Spinal cord (tissue), 10 donors: ENCODE measurements at places on chromosomes 12 and 14. TPM values are rescaled to one million over a fixed set of nuclear protein-coding genes. Genes with fewer than 3 reads are reported as not detected.

- no peak for DNase-seq
Observed at GRCh38 chr12:111756681-111757080, 10.1 kb upstream of the ALDH2 start.

- DNase-seq, result no peak
Observed at GRCh38 chr14:78701246-78701645, 531.1 kb downstream of the NRXN3 start.

DNA sequence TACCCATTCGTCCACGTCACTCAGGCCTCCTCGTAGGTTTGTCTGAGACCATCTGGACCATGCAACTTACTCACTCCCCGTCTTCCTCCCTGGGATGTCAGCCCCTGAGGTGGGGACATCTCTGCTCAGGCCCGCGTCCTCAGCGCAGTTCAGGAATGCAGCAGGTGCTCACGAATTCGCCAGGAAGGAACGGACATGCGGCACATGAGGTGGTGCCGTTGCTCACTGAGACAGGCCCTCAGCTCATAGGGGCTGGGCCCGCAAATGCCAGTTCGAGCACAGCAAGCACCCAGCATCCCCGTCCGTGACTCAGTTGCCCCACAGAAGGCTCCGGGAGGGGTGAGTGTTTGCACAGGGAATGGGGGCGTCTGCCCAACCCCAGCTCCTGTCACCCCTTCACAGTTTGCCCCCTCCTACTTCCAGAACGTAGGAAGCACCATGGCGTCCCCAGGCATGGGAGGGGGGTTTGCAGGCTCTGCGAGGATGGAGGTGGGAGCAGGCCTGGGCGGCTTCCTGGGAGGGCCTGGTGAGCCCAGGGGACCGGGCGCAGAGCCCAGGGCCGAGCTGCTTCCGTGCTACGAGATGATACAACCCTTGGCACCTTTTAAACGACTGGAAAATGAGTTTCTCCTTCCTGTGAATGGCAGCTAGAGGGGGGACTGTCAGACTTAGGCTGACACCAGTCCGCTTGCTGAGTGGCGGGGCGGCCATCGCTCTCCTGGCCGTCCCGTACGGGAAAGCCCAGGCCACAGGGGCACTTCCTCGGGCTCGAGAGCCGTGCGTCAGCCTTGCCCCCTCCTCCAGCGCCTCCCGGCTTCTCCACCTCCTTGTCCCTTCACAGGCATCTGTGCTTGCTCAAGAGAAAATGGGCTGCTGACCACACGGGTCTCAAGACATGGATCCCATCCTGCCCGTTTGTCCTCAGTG lies 6.9 kb downstream of the GALNT9 start:
- no peak for DNase-seq

The TAS2R43 gene
- 0.63 TPM for polyA plus RNA-seq

The PDE3A gene
- 11.9 TPM for polyA plus RNA-seq

DNA sequence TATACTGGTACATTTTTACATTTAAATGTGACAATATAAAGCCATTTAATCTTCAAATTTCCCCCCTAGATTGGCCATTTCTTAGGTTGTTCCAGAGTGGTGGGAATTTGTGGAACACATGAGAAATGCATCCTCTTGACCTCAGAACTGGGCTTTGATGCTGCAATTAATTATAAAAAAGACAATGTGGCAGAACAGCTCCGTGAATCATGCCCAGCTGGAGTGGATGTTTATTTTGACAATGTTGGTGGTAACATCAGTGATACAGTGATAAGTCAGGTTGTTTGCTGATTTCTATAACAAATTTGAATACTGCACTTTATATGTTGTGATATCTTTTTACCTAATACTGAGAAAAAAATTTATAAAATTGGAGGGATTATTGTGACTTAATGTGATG lies 7.6 kb upstream of the ZNF410 start:
- no peak for DNase-seq

GRCh38 chr12:118541071-118541470 lies 164.7 kb downstream of the SUDS3 start:
- no peak for DNase-seq

The CPNE6 gene
- 15.1 TPM for polyA plus RNA-seq

- DNase-seq, result no peak
Observed at GRCh38 chr12:86292480-86292879, 36.3 kb upstream of the MGAT4C start.

- no peak for DNase-seq
Observed at GRCh38 chr12:130491421-130492357, 154.0 kb downstream of the PIWIL1 start.

DNA sequence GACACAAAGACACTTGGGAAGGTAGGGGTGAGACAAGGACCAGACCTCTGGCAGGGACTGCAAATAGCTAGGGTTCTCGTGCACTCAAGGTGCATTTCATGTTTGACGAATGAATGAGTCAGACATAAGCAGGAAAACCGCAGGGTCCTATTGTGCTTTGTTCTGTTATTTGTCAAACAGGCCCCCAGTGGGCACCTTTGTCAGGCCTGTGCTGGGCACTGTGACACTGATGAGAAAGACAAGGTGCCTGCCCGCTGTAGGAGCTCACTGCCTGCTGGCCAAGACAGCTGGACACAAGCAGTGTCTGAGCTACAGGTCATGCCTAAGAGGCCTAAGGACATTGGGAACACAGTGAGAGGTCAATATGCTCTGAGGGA lies 2.3 kb downstream of the OTUB2 start:
- no peak for DNase-seq

GRCh38 chr12:5525783-5526367 lies 94.0 kb downstream of the NTF3 start:
- DNase-seq, result no peak

- no peak for DNase-seq
Observed at GRCh38 chr12:85920324-85920947, 46.3 kb downstream of the NTS start.

The GUCY2C gene
- 0.27 TPM for polyA plus RNA-seq

DNA sequence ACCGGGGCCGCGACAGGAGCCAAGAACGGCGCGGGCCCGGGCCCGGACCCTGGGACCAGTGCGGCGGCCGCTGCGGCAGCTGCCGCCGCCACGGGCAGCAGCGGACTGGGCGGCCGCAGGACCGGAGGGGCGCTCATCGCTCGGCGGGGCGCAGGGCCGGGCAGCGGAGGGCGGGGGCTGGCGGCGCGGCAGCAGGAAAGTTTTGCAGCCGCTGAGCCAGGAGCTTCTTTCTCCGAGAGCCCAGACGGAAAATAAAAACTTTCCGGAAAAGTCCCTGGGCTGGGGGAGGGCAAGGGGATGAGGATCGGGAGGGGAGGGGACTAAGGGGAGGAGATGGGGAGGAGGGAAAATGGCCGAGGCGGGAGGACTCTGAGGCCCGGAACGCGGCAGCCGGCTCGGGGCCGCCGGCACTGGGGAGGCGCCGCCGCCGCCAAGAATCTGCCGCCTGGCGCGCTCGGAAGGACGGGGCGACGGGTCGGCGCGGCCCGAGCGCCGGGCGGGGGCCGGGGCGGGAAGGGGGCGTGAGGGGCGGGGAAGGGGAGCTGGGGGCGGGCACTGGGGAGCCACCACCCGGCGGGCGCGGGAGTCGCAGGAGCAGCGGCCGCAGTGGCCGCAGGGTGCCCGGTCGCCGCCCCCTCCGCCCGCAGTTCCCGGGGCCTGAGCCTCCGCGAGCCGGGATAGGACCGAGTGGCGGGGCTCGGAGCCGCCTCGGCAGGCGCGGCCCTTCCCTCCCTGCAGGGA lies at the start of gene PRKD1:
PRKD1 (minus strand) TSS at position 472 of the 741 bp plus-strand sequence.
- DNase-seq, result peak; percentile 40

GRCh38 chr12:52086366-52086765 lies 6.9 kb downstream of the SMIM41 start:
- peak; percentile 0 for DNase-seq

DNA sequence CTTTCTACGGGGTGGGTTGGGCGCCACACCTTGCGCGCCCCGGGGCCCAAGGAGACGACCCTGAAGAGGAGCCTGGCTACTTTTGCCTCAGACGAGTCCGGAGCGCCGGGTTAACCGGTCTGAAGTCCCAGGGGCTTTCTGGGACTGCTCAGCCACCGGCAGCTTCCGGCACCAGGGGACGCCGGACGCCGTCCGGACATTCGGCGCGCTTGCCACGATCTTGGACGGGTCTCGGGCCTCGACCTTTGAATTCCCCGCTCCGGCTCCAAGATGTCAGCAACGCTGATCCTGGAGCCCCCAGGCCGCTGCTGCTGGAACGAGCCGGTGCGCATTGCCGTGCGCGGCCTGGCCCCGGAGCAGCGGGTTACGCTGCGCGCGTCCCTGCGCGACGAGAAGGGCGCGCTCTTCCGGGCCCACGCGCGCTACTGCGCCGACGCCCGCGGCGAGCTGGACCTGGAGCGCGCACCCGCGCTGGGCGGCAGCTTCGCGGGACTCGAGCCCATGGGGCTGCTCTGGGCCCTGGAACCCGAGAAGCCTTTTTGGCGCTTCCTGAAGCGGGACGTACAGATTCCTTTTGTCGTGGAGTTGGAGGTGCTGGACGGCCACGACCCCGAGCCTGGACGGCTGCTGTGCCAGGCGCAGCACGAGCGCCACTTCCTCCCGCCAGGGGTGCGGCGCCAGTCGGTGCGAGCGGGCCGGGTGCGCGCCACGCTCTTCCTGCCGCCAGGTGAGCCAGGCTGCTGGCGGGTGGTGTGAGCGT lies at the start of gene ACOT4:
ACOT4 (plus strand) TSS at position 184 of the 760 bp plus-strand sequence; CDS start at position 271, 87 bp downstream.
- DNase-seq, result no peak

DNA sequence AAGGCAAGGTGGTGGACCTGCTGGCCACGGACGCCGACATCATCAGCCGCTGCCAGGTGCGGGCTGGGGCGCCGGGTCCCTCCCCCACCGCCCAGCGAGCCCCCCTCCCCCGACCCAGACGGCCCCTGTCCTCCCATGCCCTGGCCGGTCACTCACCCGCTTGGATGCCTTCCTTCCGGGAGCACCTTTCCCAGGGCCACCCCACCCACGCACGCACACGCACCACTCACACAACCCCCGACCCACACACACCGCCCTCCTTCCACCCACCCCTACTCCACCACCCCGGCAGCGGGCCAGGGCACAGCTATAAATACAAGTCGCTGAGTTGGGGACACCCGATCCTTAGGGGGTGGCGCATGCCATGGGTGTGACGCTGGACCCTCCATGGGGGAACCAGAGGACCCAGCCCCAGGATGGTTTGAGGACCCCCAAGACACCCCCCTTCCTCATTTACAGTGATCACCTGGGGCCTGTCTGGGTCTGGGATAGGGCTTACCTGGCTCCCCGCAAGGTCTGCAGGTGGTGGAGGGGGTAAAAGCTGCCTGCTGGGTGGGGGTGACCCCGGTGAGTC lies 465 bp downstream of the ADSS1 start:
- DNase-seq, result peak; percentile 13

DNA sequence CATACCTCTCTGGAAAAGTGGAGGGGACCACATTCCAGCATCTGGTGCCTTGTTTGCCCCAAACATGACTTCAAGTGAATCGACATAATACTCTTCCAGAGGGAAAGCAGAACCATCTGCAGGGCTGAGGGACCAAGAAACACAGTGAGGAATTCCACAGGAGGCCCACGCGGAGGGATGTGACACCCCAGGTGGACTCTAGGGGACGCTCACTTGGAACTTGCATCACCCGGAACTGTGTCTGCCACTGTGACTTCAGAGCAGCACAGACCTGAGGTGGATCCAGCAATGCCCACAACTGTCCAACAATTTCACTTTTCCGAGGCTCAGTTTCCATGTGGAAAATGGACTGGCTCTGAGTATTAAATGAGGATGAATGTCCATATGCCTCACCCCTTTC lies 14.3 kb upstream of the CLMN start:
- no peak for DNase-seq

GRCh38 chr12:31306866-31307265 lies 19.1 kb downstream of the SINHCAF start:
- no peak for DNase-seq

DNA sequence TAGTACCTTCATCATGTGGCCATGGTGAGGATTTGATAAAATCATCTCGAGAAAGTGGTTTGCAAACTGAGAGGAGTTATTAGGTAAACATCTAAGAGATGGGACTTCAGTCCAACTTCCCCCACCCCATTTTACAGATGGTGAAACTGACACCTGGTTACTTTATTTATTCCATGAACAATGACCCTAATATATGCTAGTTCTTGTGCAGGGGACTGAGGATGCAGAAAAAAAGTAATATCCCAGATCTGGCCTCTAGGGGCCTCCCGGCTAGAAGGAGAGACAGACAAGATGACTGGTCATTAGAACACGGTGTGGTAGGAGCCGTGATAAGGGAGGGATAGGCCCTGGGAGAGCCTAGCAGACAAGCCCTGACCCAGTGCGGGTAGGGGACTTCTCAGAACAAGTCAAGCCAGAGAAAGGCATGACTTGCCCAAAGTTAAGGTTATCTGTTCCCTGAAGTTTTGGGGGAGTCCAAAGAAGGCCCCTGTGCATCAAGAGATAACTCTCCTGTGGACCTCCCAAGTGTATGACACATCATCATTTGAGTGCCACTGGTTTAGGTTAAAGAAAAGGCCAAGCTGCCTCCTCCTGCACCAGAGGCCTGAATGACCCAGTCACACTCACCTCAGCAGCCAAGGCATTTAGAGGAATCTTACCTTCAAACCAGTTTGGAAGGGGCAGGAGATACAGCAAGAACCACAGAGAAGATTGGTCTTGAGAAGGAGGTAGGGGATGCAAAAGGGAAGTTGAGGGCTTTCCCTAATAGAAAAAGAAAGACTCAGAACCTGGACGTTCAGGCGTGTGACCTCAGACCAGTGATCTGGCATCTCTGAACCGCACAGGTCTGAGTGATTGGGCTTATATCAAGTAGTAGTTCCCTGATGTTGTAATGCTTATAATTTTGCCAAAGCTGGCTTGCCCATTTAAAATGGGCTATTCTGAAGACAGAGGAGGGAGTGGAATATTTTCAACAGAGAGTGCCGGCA lies 1.6 kb downstream of the CMKLR1 start:
- no peak for DNase-seq
